ENCODE measurements at places on chromosomes 12 and 14.

GRCh38 chr12:66279123-66279712, 23.1 kb upstream of the HELB start:
- DNase-seq, result no peak

GRCh38 chr12:47775100-47775911, 2.3 kb downstream of the SLC48A1 start:
- no peak for DNase-seq

DNA sequence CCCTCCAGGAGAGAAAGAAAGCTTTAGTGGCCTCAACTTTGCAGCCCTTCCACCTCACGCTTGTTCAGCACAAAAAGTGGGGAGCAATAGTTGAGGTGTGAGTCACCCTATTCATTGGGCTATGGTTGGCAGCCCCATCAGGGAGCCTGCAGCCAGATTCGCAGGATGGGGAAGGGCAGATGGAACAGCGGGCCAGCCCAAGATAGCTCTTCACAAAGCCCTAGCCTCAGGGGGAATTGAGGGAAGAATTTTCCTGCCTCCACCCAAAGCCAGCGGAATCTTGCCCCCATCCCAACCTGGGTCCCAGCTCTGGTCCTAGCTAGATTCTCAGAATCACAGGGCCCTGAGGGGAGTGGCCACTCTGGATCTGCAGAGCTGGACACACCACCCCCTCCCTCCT, 3.6 kb upstream of the KRT5 start:
- DNase-seq, result no peak

- DNase-seq, result no peak
These were observed 98.3 kb downstream of the DNAH10 start for GRCh38 chr12:123860377-123860776.

DNA sequence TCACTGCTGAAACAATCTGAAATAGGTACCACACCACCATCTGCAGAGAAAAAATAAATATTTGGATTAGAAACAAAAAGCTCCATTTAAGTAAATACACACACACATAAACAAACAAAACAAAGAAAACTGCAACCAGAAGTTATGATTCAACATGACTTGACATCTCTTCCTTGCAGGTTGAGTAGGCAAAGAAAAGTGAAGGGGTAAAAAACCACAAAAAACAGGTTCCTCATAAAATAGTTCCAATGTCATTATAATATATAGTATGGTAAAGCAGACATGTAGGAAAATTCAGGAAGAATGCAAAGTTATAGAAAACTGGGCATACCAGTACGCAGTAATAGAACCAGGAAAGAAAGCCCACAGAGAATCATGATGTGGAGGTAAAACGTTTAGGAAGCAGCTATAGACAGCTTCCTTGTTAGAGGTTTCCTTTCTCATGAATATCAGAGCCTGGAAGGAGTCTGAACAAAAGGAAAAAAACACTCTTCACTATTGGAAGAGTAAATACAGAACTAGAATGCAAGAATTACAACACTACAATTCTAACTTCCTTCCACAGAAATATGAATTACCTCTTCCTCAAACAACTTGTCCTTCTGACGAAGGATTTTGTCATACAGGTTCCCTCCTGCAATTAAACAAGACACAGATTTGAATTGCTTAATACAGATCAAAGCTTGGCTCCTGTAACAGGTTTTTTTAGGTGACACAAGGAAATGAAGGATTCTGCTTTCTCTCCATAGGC, 6.1 kb downstream of the NEK9 start:
- no peak for DNase-seq

DNA sequence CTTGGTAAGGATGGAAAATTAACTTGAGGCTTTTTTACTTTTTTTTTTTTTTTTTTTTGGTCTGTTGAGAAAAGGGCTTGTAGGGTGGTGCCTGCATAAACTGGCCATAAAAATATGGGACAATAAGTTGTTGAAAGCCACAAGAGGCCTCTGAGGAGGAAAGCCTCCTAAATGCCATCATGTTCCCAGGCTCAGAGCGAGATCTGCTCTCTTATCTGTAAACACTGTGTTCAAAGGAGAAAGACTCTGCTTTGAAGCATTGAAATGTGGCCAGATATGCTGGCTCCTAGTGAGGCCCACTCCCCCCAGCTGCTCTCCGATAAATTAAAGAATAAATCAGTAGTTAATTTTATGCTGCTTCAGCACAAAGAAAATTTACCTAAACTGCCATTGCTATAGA, 504.9 kb downstream of the DIO2 start:
- no peak for DNase-seq

Data from stimulated activated CD4-positive, alpha-beta T cell treated with anti-CD3 and anti-CD28 coated beads, Interleukin-12 subunit alpha, Interleukin-12 subunit beta, amount 100 ng/mL, for 48 hours (primary cell).